T-helper 2 cell (primary cell): ENCODE measurements at places on chromosomes 13 and 19.
A peak's percentile ranks its signal among the peaks of the same experiment; 100 is the strongest.

- no peak for DNase-seq
Measured at GRCh38 chr19:32646556-32646955, 28.4 kb downstream of the ANKRD27 start.

- no peak for DNase-seq
Measured at GRCh38 chr13:60790620-60791019, 393.6 kb downstream of the TDRD3 start.

GRCh38 chr19:39388657-39389056 is 2.2 kb downstream of the PAF1 start:
- DNase-seq: no peak

GRCh38 chr19:7224209-7224686 is 70.0 kb downstream of the INSR start:
- no peak for DNase-seq

DNA sequence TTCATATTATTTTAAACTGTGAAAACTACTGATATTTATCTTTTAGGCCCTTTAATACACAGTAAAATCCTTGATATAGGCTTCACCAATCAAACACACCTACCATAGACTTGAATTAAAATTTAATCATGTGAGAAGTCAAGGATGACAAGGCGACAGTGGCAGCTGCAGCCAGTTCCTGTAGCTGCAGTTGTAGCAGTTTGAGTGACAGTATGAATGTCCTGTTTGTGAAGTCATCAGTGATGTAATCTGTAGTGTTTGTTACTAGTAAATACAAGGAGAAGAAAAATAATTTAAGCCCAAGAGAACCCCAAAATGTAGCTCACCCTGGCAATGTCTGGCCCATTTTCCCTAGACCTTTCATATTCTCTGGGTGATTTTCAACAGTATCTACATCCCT is 897.0 kb downstream of the SLITRK6 start:
- no peak for DNase-seq

DNA sequence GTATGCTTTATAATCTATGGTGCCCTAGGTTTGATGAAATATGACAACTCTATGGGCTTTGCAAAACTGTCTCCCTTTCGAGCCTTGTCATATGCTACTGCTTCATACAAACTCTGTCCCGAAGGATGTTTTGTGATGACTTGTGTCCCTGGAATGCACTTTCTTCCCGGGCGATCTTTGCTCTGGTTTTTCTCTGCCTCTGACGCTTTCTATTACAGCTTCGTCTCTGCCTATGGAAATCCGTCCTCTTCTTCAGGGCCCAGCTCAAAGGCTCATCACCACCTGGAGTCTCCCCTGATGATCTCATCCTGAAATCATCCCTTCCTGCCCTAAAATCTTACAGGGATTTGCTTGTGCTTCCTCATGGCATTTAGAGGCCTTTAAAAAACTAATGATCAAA is 191.5 kb upstream of the KL start:
- no peak for DNase-seq

GRCh38 chr13:100392709-100393630 is 195.6 kb downstream of the GGACT start:
- DNase-seq: peak; percentile 78
